ENCODE measurements at places on chromosomes 3 and 15.

DNA sequence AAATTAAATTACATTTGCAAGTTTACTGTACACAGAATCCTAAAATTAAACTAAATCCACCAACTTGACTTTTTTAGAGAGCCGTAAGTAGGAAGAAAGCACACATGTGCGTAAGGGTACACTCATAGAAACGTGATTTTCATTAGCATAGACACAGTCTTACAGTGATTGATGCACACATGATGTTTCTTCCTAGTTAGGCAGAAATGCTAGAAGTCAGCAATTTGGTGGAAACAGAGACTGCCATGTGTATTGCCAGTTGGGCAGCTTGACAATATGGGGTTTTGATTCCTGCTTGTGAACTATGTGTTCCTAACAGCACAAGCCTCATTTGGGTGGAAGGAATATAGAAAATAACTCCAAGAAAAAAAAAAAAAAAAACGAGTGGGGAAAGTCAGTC, 878.5 kb downstream of the ROBO1 start:
- DNase-seq: no peak

- DNase-seq: no peak
These were observed 246.7 kb upstream of the CBLB start for GRCh38 chr3:106115557-106115956.

DNA sequence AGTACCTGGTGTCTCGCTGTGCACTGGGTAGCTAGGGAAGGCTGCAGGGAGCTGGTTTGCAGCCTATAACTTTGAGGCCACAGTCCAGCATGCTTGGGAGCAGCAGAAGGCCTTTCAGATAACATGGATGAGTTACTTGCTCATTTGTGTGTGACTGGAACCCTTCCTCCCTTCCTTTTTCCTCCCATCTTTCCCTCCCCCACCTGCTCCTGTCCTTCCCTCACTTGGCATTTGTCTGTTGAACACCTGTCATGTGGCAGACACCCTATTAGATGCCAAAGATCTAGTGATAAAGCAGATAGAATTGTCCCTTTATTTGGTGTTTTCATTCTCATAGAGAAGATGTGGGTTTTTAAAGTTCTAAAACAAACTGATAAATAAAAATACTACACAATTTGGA, 71.6 kb downstream of the LRTM1 start:
- DNase-seq: no peak

- peak; percentile 29 for DNase-seq
These were observed 52.8 kb downstream of the ATP8B4 start for GRCh38 chr15:50066202-50066601.

DNA sequence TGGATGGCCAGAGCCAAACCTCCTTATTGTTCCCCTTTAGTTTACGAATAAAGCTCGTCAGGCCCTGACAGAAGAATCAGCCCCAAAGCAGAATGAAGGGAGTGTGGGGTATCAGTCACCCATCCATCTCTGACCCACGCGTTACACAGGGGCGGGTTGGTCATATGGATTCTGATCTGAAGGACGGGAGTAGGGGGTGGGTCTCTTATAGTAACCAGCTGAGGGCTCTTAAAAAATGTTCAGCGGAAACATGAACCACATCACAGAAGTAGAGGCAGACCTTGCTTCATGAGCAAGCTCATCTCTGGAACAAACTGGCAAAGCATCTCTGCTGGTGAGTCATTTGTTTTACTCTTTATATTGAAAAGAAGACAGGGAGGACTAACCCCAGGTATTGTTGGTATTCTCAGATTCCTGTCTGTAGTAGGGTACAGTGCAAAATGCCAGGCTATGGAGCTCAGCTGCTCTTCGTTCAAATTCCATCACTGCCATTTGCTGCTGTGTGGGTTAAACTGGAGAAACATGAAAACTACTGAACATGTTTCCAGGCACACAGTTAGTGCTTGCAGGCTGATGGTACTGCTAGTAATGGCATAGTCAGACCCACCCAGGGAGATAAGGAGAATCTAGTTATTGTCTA, at the start of gene CXCR6:
CXCR6 (plus strand) TSS at position 258 of the 640 bp plus-strand sequence. CDS start 3,018 bp downstream, outside the sequence.
- no peak for DNase-seq

DNA sequence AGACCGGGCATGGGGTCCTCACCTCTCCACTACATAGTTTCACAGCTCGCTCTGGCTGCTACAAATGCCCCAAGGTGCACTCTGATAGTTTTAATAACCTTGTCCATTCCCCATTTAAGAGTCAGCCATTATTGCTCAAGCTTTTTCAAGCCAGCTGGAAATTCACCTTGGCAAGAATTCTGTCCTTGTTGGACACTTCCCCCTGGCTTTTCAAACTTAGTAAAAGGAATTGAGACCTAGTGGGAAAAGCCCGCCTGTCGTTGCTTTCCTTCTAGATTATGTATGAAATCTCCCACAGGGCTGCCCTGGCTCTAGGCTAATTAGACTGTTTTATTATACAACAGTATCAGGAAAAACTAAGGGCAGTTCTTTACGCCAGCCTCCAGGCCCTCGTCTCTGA, 293.7 kb upstream of the GADL1 start:
- DNase-seq: no peak

All from astrocyte of the spinal cord (primary cell).